ENCODE measurements at places on chromosomes 11 and 22.

- no peak for DNase-seq
Measured at GRCh38 chr22:48396785-48397530, 1430.7 kb downstream of the BRD1 start.

GRCh38 chr11:120108785-120109168 lies 29.1 kb downstream of the TRIM29 start:
- no peak for DNase-seq

- no peak for DNase-seq
Measured at GRCh38 chr22:41048791-41049717, 43.3 kb upstream of the EP300 start.

GRCh38 chr11:12691473-12691872 lies 17.3 kb downstream of the TEAD1 start:
- DNase-seq, result no peak

- DNase-seq, result peak; percentile 59
Measured at GRCh38 chr22:50274311-50274710, 4.1 kb upstream of the MAPK11 start.

GRCh38 chr11:24122291-24122690 lies 374.6 kb upstream of the LUZP2 start:
- DNase-seq, result no peak

- no peak for DNase-seq
Measured at GRCh38 chr11:67264877-67265632, 1.2 kb upstream of the GRK2 start.

GRCh38 chr11:1736447-1736992 lies 13.9 kb downstream of the IFITM10 start:
- DNase-seq, result no peak

- DNase-seq, result no peak
Measured at GRCh38 chr11:102046841-102047240, 396 bp upstream of the CFAP300 start.

GRCh38 chr22:49893025-49893424 lies 25.2 kb downstream of the ALG12 start:
- no peak for DNase-seq

DNA sequence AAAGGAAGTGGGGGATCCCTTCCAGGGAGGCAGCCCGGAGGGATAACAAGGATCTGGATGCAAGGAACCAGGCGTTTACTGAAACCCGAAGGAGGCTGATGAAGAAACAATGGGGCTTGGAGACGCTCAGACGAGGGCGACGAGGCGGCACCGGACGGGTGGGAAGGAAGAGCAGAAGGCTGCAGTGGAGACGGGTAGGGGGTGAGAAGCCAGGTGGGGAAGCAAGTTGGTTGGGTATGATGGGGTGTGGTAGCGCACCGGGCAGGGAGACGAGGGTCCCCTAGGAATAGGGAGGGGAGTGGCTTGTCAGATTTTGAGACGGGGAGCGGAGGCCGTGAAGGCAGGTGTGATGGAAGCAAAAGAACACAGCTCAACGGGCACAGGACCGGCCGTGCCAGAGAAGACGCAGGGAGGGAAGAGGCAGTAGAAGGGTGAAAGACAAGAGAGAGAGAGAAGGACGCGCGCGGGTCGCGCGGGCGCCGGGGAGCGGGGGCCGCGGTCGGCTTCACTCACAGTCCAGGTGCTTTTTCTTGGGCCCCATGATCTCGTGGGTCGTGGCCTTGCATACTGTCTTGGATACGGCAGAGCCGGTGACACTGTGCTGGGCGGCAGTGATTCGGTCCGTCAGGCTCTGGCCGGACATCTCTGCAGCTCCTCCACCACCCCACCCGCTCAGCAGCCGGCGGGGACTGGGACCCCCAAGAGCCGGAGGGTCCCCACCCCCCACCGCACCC lies 579 bp downstream of the PICALM start:
- DNase-seq, result peak; percentile 40

DNA sequence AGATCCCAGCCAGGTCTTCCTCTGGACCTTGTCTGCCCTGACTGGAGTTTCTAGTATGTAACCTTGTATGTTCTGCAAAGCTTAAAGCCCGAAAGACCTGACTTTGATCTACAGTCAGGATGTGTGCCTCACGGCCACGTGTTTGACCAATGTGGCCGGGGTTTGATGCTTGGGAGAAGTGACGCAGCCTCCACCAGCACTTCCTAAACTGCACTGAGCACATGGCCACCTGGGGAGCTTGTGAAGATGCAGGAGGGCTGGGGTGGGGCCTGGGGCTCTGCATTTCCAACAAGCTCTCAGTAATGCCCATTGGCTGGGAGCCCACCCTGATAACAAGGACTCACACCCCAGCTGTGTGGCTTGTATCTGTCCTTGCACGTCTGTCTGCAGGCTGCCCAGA lies 53.2 kb downstream of the NAT10 start:
- no peak for DNase-seq

DNA sequence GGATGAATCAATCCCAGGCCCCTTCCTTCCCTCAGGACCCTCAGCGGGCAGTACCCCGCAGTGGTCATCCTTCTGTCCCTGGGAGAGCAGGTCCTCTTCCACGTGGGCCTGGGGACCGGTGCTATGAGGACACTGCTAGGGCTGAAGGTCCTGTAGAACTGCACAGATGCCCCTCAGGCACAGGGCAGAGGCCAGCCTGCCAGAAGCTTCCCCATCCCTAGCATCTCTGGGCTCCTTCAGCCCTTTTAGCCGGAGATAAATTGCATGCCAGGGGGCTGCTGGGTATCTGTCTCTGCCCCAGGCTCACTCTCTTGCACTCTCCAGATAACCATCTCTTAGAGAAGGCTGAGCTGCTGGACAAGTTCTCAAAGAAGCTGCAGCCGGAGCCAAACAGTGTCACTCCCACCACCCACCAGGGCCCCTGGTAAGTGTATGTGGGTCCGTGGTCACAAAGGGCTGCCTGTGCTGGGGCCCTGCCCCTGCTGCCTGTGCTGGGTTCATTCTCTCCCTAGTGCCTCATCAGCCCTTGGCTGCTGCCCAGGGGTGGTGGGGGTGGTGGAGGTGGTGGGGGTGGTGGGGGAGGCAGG lies 2.3 kb downstream of the ATG16L2 start:
- no peak for DNase-seq

GRCh38 chr11:73156686-73157085 lies 14.6 kb upstream of the FCHSD2 start:
- DNase-seq, result no peak

GRCh38 chr11:541433-541885 lies 4.1 kb downstream of the LRRC56 start:
- DNase-seq, result no peak

- peak; percentile 29 for DNase-seq
Measured at GRCh38 chr22:29079218-29079901, 6.5 kb downstream of the KREMEN1 start.

GRCh38 chr11:88152381-88152780 lies 22.9 kb downstream of the RAB38 start:
- no peak for DNase-seq

GRCh38 chr22:28424427-28425080 lies 255.1 kb downstream of the TTC28 start:
- no peak for DNase-seq

DNA sequence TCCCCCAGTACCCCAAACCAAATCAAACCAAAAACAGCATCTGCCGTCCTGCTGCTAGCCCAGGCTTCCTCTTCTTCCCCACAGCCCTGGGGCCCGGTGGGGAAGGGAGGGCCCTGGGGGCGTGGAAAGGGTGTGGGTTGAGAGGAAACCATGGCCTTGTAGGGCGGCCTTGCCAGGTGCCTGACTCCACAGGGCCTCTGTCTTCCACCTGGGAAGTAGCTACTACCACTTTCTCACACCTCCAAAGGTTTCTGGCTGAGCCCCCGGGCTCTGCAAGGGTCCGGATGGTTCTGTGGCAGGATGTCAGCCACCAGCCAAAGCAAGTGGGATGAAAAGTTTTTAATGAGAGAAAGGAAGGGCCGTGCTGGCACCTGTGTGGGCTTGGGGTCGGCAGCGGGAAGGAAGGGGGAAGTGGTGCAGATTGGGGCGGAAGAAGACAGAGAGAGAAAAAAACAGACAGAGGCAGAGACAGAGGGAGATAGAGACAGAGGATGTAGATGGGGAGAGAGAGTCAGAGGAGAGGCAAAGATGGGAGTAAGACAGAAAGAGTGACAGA lies 10.5 kb downstream of the TPST2 start:
- peak; percentile 60 for DNase-seq

DNA sequence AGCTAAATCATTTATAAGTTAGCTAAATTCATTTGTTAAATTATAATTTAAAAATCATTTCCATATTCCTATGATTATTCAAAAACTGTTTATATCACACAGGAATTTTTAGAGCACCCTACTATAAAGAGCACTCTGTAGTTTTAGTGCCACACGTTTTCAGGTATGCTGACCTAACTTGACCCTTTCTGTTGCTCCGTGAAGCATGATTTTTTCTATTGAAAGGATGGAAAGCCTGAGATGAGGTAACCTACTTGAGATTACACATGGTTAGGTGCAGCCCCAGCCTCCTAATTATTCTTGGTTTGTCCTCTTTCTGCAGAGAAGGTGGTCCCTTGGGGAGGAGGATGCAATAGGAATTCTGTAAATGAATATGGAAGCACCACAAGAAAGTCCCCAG lies 72.6 kb downstream of the PPFIBP2 start:
- no peak for DNase-seq

DNA sequence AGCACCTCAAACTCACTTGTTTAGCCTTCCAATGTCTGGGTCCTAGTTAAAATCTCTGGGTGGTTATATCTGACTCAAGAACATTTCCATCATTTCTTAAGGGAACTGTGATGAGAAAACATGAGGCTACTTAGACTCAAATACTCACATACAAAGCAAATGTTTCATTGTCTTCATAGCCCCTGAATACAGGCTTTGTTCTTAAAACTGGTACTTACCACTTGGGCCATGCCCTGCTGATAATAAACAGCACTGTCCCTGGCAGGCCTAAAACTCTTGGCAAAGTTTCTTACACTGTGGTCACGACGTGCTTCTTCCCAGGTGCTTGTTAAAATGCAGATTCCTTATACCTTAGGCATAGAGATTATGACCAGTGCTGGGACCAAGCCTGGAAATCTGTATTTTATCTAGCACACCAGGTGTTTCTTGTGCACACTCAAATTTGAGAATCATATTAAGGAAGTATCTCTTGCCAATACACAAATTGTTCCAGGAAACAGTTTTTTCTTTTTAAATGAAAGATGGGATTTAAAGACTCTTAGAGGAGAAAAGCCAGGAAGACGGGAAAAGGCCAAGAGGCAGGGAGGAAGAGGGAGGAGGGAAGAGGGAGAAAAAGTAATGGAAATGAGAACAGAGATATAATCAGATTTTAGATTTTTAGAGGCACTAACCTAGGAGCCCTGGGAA lies 287.9 kb upstream of the MPPED2 start:
- DNase-seq, result no peak

GRCh38 chr22:29022101-29022817 lies 39.4 kb downstream of the C22orf31 start:
- no peak for DNase-seq

GRCh38 chr11:123219066-123219690 lies 24.1 kb upstream of the CLMP start:
- no peak for DNase-seq

GRCh38 chr11:78147807-78148206 lies 8.4 kb upstream of the ALG8 start:
- DNase-seq, result no peak

DNA sequence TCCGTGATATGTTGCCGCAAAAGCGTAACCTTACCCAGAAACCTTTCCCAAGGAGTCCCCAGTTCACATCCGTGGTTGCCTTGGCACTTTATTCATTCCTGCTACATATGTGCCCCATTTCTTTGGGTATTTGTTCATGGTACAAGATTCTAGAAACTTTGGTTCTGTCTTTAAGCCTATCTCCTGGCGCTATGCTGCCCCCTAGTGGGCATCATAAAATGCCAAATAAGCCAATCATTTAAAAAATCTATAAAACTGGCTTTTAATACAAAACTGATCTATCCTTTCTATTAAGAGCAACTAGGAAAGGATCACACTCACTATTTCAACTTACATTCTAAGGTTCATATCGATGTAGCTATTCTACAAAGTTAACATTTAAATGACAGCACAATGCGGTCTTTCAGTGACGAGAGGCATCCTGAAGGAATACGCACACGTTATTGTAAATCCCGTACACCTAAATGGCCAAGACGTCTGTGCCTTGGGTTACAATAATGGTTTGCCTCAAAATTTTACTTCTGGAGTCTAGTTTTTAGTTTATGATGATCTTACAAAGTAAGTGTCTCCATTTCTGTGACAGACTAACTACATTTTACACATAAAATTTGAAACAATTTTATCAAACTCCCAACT lies 16.2 kb downstream of the PIWIL3 start:
- peak; percentile 52 for DNase-seq

DNA sequence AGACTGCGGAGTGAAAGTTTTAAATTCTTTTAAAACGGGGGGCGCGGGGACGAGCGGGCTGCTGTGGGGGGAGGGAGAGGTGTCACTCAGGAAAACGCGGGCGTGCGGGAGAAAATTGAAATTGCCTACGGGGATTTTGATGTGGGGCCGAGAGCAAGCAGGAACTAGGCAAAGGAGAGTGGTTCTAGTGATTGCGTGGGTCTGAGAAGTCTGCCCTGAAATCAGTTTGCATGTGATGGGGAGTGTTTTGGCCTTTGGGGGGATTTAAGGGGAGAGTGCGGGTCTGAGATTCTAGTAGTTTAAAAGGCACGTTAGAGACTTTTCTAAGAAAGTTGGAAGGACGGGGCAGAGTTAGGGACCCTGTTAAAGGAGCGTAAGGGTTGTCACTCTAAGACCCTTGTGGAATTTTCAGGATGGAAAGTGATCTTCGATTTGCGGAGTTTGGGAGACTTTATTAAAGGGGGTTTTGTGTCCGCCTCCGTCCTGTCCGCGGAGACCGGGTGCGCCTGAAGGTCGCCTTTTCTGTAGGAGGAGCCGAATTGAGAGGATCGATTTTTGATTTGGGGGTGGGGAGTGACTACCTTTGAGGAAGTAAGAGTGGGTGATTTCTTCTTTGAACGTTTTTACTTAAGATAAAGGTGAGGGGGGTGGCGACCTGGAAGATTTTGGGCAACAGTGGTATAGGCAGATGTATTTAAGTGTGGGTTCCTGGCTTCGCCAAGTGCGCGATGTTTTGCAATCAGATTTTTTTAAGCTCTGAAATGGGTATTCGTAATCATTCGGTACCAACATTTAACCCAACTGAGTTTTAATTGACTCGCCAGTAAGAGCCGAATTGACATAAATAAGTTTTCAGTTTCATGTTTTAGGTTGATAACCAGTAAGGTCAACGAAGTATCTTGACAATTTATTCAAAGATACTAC lies 1.1 kb downstream of the EED start:
- DNase-seq, result peak; percentile 57

- DNase-seq, result peak; percentile 65
Measured at GRCh38 chr11:61254403-61255025, 13.5 kb downstream of the PGA5 start.

GRCh38 chr22:24989135-24989534 lies 36.6 kb downstream of the KIAA1671 start:
- DNase-seq, result no peak

DNA sequence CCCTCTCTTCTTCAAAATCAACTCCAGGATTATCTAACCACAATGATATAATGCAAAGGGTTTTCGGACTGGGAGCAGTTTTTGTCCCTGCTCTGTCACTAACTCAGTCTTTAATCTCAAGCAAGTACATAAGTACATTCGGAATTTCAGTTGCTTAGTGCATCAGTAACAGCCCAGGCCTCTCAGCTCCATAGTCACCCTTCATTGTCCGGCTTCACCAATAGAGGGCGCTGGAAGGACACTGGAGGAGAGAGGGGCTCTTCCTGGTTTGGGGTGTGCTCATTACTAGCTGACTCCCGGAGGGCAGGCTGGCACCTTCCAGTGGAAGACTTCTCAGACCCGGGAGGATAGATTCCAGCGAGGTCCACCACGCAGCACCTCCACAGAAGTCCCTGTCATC lies 90.4 kb upstream of the PDGFD start:
- no peak for DNase-seq

- DNase-seq, result no peak
Measured at GRCh38 chr11:29272019-29272654, 744.7 kb downstream of the KCNA4 start.

Measured in CD4-positive, alpha-beta T cell treated with Interleukin-17A for 1 hour (primary cell).